ENCODE measurements at places on chromosomes 5 and 9.

- DNase-seq: no peak
Observed at GRCh38 chr9:134264169-134264568, 62.1 kb upstream of the RXRA start.

- DNase-seq: no peak
Observed at GRCh38 chr5:16234598-16234997, 55.0 kb upstream of the MARCHF11 start.

- DNase-seq: no peak
Observed at GRCh38 chr5:125526966-125527365, 780.5 kb upstream of the ZNF608 start.

DNA sequence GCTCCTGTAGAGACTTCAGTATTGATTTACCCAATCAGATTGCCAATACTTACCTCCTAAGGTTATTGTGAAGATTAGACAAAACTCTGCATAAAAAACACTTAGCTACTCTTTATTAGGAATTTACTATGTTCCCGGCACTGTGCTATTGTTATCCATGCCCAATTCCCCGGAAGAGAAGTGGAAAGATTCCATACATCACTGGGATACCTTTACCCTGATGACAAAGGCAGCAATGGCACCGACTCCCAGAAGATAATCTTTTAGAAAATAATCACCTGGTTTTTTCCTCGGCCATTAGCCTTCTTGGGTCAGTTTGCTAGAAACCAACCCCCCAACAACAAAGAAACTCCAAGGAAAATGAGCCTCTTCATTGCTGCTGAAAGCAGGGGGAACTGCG, 226.0 kb downstream of the SNX18 start:
- DNase-seq: no peak

- DNase-seq: no peak
Observed at GRCh38 chr5:139764886-139765408, 30.7 kb upstream of the PSD2 start.

GRCh38 chr5:62779010-62779422, 200.4 kb downstream of the LRRC70 start:
- peak; percentile 11 for DNase-seq
